Left kidney (tissue), 8 donors: ENCODE measurements at places on chromosomes 4 and X. TPM values are rescaled to one million over a fixed set of nuclear protein-coding genes. Genes with fewer than 3 reads are reported as not detected.

The SRPK3 gene
- 0.73 TPM for polyA plus RNA-seq

The CFAP47 gene
- polyA plus RNA-seq, result 0.91 TPM

The USP26 gene
- polyA plus RNA-seq, result not detected

The CT45A2 gene
- polyA plus RNA-seq, result not detected

The TRAM1L1 gene
- 17.5 TPM for polyA plus RNA-seq

The SOX3 gene
- not detected for polyA plus RNA-seq

The ESX1 gene
- polyA plus RNA-seq, result not detected

The CHIC2 gene
- polyA plus RNA-seq, result 35.1 TPM

The F8A2 gene
- not detected for polyA plus RNA-seq

The OCIAD2 gene
- 209 TPM for polyA plus RNA-seq

The RBBP7 gene
- polyA plus RNA-seq, result 265 TPM

The NHSL2 gene
- 11.6 TPM for polyA plus RNA-seq

The TLR2 gene
- 9.8 TPM for polyA plus RNA-seq

The PLAC8 gene
- polyA plus RNA-seq, result 2.9 TPM

The KIF4A gene
- polyA plus RNA-seq, result 26.0 TPM

The ARMCX1 gene
- polyA plus RNA-seq, result 49.1 TPM

The PAGE3 gene
- not detected for polyA plus RNA-seq

The CT55 gene
- 0.10 TPM for polyA plus RNA-seq

The SPATA18 gene
- 1.6 TPM for polyA plus RNA-seq

The INTU gene
- polyA plus RNA-seq, result 31.6 TPM

The SPANXB1 gene
- polyA plus RNA-seq, result not detected

The TEX13B gene
- not detected for polyA plus RNA-seq

The PABPC1L2B gene
- polyA plus RNA-seq, result not detected

The CPLX1 gene
- 1.7 TPM for polyA plus RNA-seq

The ODAM gene
- polyA plus RNA-seq, result 1.8 TPM

The NXF2B gene
- 1.8 TPM for polyA plus RNA-seq

The IL2 gene
- not detected for polyA plus RNA-seq

The SORBS2 gene
- polyA plus RNA-seq, result 76.6 TPM

The TCP11X2 gene
- 2.4 TPM for polyA plus RNA-seq

The FAM149A gene
- polyA plus RNA-seq, result 56.7 TPM

The FGFBP1 gene
- not detected for polyA plus RNA-seq

The NCAPG gene
- 48.2 TPM for polyA plus RNA-seq

The TBC1D8B gene
- 6.9 TPM for polyA plus RNA-seq

The ARR3 gene
- 1.6 TPM for polyA plus RNA-seq

The COMMD8 gene
- polyA plus RNA-seq, result 38.7 TPM

The SASH3 gene
- 1.3 TPM for polyA plus RNA-seq

The GIMD1 gene
- polyA plus RNA-seq, result not detected

The TXK gene
- 3.7 TPM for polyA plus RNA-seq
